ENCODE measurements at places on chromosomes 2 and 18. TPM values are rescaled to one million over a fixed set of nuclear protein-coding genes. Genes with fewer than 3 reads are reported as not detected.

Gene REG3A
- total RNA-seq = not detected

Gene CYP26B1
- not detected for total RNA-seq

Gene CHMP1B
- total RNA-seq = 35.1 TPM

DNA sequence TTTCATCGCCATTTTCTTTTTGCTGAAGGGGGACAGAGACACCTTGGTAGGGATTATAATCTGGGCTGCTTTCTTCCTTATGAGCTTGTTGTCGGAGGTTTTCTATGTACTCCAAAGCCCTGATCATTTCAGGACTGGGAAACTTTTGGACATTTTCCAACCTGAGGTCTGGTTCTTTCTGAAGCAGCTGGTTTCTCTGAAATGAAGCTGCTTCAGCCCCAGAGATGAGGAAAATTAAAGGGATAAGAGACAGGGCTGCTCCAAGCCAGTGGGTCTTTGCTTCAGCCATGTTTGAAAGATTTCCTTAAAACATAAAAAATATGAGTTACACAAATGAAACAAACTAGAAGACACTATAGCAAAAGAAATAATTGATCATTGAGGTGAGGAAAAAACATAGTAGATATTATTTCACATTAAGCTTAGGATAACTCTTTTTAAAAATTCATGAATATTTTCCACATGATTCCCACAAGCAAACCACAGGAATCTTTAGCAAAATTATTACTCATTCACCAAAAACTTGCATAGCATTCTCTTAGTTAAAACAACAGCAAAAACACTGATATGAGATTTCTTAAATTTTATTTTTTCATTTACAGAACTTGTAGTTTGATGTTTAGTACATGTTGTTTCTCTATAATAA is 3.0 kb downstream of the SCG2 start:
- DNase-seq = no peak

GRCh38 chr2:207929923-207930322 is 95.4 kb downstream of the PLEKHM3 start:
- no peak for DNase-seq

- no peak for DNase-seq
Measured at GRCh38 chr2:158202161-158202815, 100.6 kb downstream of the UPP2 start.

DNA sequence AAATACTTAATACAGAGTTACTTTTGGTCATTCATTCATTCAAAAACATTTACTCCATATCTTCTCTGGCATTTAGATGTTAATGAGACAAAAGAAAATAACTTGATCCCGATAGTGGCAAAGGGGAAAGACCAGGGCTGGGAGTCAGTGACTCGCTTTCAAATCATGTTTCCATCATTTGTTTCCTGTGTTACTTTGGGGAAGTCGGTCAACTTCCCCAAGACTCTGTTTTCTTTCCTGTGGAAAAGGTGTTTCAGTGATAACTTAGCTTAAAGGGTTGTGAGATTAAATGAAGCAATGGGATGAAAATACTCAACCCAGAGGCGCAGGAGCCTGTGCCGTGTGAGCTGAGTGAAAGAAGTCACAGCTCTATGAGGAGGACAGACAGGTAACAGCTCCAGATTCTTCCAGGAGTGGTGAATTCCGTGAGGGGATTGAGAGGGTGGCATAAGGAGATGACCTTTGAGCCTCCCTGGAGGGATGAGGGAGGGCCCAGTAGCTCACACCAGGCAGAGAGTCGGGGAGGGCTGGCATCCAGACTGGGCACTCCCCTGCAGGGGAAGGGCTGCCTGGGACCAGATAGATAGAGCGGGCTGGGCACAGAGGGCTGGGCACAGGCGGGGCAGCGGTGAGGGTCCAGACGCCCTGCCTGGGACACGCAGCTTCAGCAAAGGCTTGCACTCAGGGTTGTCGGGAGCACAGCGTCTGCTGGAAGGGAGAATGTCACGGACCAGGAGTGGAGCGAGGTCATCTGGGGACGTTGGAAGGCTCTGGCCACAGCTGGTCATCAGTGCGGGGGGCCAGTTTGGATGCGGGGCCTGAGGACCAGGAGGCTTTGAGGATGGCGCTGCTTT is 70.1 kb downstream of the TSHZ1 start:
- DNase-seq = no peak

Gene TRPM8
- total RNA-seq = not detected
